SK-N-SH (cell line): ENCODE measurements at places on chromosomes 3 and 15. TPM values are rescaled to one million over a fixed set of nuclear protein-coding genes. Genes with fewer than 3 reads are reported as not detected.

GRCh38 chr3:159144891-159145290 is 343.0 kb downstream of the MFSD1 start:
- no peaks in the 10 kb centered on the region for H3K36me3 ChIP-seq
- no peaks in the 10 kb centered on the region for H3K27me3 ChIP-seq
- H3K27ac ChIP-seq, result 0 out of 2 replicates have a peak overlapping the region, but pooled peaks have one; percentile 5
- no peak for DNase-seq
- H3K4me1 ChIP-seq, result no peaks in the 10 kb centered on the region

DNA sequence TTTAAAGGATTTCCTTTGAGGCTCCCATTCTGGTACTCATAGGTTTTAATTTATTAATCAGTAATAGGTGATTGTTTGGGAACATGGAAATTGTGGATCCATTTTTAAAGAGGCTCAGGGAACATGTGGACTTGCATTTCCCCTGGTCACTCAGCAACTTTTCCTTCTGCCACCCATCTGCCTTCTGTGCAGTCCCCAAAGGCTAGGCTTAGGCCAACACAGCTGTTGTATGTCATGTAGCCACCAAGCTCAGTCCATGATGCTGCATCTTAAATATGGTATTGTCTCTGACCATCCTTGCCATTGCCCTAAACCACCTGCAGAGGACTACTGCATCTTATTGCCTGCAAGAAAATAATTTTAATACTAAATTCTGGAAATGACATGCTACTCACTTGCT is 416.7 kb upstream of the SEMA6D start:
- no peak overlapping the region for H3K4me3 ChIP-seq
- DNase-seq, result no peak
- no peaks in the 10 kb centered on the region for H3K36me3 ChIP-seq
- H3K27me3 ChIP-seq, result no peaks in the 10 kb centered on the region

GRCh38 chr15:40327457-40327856 is 4.0 kb downstream of the INAFM2 start:
- H3K36me3 ChIP-seq, result peaks cover 4% of the 10 kb centered on the region
- peaks cover 22% of the 10 kb centered on the region for H3K4me1 ChIP-seq
- no peak overlapping the region for H3K27ac ChIP-seq
- no peak for DNase-seq
- H3K27me3 ChIP-seq, result no peaks in the 10 kb centered on the region

- no peak for DNase-seq
- H3K27ac ChIP-seq, result peak overlapping the region; percentile 83; the same call in 1 of the 2 replicates
- peaks cover 17% of the 10 kb centered on the region for H3K36me3 ChIP-seq
- H3K4me1 ChIP-seq, result peaks cover 34% of the 10 kb centered on the region
- no peaks in the 10 kb centered on the region for H3K27me3 ChIP-seq
Measured at GRCh38 chr3:14123308-14124222, 1.1 kb downstream of the CHCHD4 start.

GRCh38 chr15:44595246-44595645 is 58.3 kb downstream of the EIF3J start:
- no peak overlapping the region; the same call in 1 of the 2 replicates for H3K27ac ChIP-seq
- peaks cover 65% of the 10 kb centered on the region for H3K36me3 ChIP-seq
- no peak overlapping the region for H3K4me3 ChIP-seq
- no peaks in the 10 kb centered on the region for H3K4me1 ChIP-seq
- DNase-seq, result no peak

DNA sequence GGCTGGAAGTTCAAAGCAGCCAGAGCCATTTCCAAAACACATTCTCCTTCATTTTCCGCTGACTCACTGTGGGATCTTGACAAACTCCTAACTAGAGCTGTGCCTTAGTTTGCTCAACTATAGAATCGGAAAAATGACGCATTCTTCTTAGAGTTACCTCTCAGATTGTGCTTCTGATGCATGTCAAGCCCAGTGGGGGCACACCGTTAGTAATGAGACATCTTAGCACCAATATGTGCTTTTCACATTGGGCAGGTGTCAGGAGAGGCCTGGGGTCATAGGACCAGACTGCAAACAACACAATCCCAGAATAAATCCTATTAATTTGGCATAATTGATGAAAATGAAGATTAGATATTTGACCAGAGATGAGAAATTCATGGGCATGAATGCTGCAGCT is 71.3 kb upstream of the UBE3A start:
- no peaks in the 10 kb centered on the region for H3K4me1 ChIP-seq
- no peak overlapping the region for H3K4me3 ChIP-seq
- no peaks in the 10 kb centered on the region for H3K36me3 ChIP-seq

DNA sequence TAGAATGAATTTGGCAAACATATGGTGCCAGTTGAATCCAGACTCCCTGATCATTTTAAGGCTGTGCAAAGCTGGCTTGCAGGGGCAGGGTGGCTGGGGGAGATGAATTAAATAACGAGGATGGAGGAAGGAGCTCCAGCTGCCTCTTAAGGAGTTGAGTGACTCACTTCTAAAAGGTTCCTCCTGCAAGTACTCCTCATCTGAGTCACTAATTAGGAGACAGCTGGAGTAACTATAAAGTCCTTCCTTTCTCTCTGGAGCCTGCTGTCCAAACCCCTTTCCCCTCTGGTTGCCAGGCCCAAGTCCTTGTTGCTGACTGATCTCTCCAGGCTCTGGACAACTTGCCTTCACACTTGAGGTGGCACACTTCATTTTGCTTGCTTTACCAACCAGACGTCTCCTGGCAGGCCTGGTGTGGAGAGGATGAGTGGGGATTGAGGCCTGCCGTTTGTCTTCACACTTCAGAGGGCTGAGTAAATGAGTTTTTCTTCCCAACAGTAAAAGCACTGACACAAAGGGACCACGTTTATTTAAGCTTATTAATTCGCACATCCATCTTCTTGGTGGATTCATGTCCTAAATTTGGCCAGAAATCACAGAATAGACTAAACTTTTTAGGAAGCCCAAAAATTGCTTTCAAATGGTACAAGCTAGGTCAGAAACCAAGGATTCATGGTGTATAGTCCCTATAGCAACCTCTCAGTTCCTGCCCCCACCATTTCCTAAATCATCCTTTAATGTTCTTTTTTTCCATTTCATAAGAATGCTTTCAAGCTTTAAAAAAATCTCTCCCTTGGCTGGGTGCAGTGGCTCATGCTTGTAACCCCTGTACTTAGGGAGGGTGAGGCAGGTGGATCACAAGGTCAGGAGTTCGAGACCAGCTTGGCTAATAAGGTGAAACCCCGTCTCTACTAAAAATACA is 90.5 kb upstream of the MYRIP start:
- no peaks in the 10 kb centered on the region for H3K36me3 ChIP-seq
- no peak overlapping the region for H3K4me3 ChIP-seq
- no peak for DNase-seq
- no peaks in the 10 kb centered on the region; the same call in 1 of the 2 replicates for H3K4me1 ChIP-seq

GRCh38 chr3:54965746-54966145 is 37.9 kb upstream of the LRTM1 start:
- no peaks in the 10 kb centered on the region; the same call in 1 of the 2 replicates for H3K4me1 ChIP-seq
- DNase-seq, result no peak
- no peaks in the 10 kb centered on the region for H3K36me3 ChIP-seq
- H3K27me3 ChIP-seq, result no peaks in the 10 kb centered on the region
- no peak overlapping the region for H3K4me3 ChIP-seq

GRCh38 chr15:100218434-100218833 is 123.3 kb downstream of the ADAMTS17 start:
- H3K27ac ChIP-seq, result no peak overlapping the region
- no peaks in the 10 kb centered on the region for H3K27me3 ChIP-seq
- no peaks in the 10 kb centered on the region for H3K36me3 ChIP-seq
- H3K4me1 ChIP-seq, result no peaks in the 10 kb centered on the region
- DNase-seq, result no peak

DNA sequence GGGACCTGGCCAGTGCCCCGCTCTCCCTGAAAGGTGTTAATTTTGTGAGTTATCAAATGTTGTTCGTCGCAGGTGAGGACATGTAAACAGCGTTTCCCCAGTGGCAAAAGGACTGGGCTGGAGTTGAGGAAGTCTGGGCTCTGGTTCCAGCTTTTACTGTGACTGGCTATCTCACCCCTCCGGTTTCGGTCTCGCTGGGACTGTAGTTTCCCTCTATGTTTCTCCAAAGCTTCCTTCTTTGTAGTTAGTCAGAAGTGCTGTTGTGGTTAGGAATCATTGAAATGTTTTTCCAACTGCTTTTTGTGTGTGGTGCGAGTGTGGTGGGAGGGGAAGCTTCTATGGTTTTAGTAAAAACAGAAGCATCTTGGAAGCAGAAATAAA is 990 bp upstream of the CLDN1 start:
- no peaks in the 10 kb centered on the region for H3K36me3 ChIP-seq
- H3K27ac ChIP-seq, result no peak overlapping the region
- no peak for DNase-seq
- H3K4me3 ChIP-seq, result no peak overlapping the region
- H3K27me3 ChIP-seq, result peaks cover 32% of the 10 kb centered on the region

The CFAP91 gene
- 3.7 and 6.3 TPM in 2 replicates for polyA plus RNA-seq

The NR1I2 gene
- polyA plus RNA-seq, result 0.03 TPM in 1 of 2 replicates, not detected in the other

The ALG1L2 gene
- polyA plus RNA-seq, result not detected in 2 replicates

The ZNF106 gene
- polyA plus RNA-seq, result 8.9 and 12.9 TPM in 2 replicates

The LOXL1 gene
- 37.5 and 50.3 TPM in 2 replicates for polyA plus RNA-seq

The CHRNA7 gene
- 0.38 and 0.80 TPM in 2 replicates for polyA plus RNA-seq

The HRG gene
- not detected in 2 replicates for polyA plus RNA-seq

The NGLY1 gene
- 6.0 and 7.2 TPM in 2 replicates for polyA plus RNA-seq
